ENCODE measurements at places on chromosomes 5 and 9.

GRCh38 chr5:4551034-4551433 lies 589.1 kb upstream of the ADAMTS16 start:
- DNase-seq = no peak

- no peak for DNase-seq
Observed at GRCh38 chr9:16515207-16515606, 355.3 kb downstream of the BNC2 start.

DNA sequence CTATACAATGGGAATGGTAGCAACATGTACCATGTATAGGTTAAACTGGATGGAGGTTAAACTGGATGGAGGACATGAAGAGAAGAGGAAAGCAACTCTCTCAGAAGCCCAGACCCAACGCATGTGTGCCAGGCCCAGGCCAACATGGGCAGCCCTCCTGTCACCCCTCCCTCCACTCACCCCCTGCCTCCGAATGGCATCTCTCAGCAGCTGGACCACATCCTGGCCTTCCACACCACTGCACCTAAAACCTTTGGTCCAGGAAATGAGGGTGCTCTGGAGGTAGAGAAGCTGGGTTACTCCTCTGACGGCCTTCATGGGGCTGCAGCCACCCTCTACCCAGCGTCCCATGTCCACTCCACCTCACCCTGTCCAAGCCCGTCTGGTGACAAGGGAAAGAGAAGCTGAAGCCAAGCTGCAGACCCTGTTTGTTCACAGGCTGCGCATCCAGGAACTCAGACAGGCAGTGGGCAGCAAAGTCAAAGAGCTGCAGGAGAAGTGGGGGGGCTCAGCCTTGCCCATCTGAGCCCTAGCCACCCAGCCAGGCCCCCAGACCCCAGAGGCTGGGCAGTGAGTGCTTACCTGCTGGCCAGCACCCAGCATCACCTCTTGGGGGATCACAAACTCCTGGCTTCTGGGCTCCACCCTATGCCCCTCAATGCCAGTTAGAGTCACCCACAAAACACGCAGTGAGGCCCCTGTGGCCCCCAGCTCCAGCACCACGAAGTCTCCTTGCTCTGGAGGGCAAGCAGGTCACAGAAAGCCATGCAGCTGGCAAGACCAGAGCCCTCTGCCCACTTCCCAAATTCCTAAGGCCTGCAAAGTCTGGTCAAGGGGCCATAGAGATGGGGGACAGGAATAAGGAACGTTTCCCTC lies 8.5 kb downstream of the HK3 start:
- no peak for DNase-seq

GRCh38 chr5:65837139-65837538 lies 89.2 kb upstream of the ERBIN start:
- peak; percentile 68 for DNase-seq

- DNase-seq = no peak
Observed at GRCh38 chr9:9133526-9133925, 1333.9 kb upstream of the DMAC1 start.
